ENCODE measurements at places on chromosomes 16 and 17.
A peak's percentile ranks its signal among the peaks of the same experiment; 100 is the strongest.

GRCh38 chr17:81551458-81552243 is 502 bp downstream of the FAAP100 start:
- peak; percentile 66 for DNase-seq

DNA sequence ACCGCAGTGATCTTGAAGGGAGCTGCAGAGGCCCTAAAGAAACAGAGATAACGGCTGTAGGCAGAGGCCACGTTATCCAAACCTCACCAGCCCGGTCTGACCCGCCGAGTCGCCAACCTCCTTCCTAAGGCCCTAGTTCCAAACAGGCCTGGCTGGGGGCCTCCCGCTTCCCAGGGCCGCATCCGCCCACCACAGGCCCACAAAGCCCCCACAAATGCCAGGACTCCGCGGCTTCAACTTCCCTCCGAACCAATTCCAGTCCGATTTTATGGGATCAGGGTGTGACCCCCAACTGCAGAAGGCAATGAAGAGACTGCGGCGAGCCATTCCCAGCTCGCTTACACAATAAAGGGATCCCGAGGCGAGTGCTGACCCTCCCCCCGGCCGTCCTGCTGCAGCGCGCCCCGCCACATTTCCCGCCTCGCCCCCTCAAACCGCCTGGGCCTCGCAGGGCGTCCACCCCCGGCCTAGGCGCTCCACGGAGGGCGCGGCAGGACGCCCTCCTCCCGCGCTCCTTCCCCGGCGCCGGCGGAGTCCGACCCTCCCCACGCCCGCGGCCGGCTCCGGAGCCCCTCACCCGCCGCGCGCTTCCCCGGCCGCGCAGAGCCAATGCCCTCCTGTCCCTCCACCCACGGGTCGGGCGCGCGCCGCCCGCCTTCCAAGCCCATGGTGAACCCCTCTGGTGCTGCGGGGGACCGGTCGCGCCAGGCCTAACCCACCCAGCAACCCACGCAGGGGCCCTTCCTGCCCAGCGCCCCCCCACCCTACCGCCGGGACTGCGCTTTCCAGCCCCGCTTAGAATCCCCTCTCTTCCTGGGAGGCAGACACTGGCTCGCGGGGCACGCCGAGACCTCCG is 926 bp downstream of the MYH10 start:
- DNase-seq, result peak; percentile 54

DNA sequence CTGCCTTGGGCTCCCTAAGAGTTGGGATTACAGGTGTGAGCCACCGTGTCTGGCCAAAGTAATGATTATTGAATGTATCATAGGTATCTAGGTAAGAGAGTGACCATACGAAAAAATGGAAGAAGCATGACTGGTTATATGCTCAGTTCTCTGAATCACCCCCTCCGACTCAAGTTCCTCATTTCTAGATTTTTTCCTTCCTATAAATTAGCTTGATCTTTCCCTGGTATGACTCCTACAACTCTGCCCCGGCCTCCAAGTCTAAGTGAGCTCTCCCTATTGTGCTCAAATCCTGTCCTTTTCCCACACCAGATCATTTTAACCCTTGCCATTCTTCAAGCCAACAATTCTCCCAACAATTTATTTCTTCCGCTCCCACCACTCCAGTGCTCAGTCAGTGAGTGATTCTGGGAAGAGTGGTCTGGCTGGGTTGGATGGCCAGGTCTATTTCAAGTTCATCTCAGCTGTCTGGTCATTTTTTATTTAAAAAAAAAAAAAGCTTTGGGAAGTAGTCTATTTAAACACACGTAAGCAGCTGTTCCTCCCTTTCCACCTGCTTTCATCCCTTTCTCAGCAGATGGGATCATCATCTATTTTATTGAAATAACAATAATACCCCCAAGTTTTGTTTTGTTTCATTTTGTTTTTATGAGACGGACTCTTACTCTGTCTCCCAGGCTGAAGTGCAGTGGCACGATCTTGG is 120.2 kb upstream of the HS3ST2 start:
- no peak for DNase-seq

DNA sequence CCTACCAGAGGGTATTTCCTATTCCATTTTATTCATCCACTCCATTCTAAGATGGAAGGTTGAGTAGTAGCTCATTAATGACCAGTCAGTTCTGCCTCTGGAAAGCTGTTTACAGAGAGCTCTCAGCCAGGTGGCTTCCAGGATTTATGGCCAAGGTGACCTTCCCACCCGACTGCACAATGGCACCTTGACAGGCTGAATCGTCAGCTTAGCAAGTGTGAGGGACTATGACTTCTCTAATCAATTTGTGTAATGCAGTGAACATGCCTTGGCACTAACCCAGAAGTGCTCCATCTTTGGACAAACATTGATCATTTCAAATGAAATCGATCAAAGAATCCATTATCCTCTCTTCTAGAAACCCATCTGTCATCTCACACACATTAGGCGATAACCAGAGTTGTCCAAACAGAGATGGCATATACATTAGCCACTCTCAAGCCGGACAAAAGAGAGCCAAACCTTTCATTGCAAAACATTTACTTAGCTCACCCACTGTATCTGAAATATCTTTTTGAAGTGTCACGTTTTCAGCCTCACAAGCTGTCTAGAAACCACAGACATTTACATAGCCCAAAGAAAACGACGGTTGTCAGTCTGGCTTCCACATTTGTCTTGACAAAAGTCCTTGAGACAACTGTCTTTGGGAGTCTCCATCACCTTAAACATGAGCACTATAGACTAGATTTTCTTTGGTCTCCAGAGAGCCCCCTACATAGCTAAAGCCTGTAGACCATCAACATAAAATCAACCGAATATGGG is 35.6 kb downstream of the CLEC3A start:
- no peak for DNase-seq

DNA sequence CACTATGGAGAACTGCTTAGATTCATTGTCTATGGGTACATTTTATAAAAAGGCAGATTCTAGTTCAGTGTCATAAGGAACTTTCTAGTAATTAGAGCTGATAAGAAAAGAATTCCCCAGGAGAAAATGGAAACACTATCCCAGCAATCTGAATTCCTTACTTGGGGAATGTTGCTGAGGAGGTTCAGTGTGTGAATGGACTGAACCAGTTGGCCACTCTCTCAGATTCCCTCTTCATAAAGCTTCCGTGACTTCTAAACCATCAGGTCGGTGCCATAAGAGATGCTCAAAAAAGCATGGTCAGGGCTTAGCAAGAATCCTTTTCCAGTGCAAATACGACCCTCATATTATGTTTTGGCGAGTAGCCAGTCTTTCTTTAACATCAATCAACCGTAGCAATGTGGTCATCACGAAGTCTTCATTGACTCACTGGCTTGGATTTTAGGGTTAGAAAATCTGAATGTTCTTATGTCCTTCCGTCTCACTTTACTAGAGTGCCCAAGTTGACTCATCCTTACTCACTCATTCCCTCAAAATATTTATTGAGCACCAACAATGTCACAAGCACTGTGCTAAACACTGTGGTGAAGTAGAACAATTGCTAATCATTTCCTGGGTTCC is 102.7 kb upstream of the HLF start:
- peak; percentile 78 for DNase-seq

Measured in DMS53 (cell line).